Left cardiac atrium (tissue), 4 donors: ENCODE measurements at places on chromosomes 11 and 22. TPM values are rescaled to one million over a fixed set of nuclear protein-coding genes. Genes with fewer than 3 reads are reported as not detected.

DNA sequence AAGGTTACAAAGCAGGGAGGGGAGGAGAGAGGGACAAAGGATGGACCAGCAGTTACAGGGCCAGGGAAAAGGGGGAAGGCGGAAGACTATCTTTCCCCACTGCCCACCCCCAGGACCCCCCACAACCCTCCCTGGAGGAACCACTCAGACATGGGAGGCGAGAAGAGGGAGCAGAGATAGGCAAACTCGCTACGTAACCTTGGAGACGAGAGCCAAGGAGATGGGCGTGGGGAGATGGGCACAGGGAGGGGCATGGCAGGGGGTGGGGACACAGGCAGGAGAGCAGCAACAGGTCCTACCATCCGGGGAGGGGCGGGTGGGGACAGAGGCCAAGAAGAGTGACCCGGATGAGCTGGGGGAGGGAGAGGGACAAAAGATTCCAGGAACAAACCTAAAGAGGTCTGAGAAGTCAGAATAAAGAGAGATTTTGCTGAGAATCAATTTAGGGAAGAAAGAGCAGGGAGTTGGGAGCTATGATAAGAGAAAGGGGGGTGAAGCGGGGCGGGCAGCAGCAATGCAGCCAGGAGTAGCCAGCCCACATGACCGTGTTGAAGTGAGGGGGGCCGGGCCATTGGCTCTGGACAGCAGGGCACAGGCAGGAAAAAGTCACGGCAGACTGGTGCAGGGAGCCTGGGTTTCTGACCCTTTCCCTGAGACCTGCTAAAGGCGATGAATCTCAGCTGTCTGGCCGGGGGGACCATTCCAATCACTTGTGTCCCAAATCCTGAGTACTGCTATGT, 128.4 kb downstream of the BUD13 start:
- no peak for DNase-seq

DNA sequence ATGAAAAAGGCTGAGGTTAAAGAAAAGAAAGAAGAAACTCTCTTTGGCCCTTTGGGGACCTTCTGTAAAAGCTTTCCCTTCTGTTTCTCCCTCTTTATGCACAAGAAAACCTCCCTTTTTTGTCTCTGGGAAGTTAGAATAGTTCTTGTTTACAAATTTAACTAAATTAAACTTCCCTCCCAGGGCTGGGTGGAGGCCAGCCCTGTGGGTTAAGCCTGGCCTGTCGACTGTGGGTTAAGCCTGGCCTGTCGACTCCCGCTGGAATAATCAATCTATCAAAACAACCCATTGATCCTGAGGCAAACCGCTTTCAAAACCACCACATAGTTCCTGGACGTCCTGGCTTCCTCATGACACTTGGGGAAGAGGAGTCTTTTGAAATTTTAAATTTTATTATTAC, 1.2 kb upstream of the DRG1 start:
- DNase-seq = no peak

JAM3 gene
- total RNA-seq = 31.0 TPM

GRCh38 chr11:8910649-8911026, 351 bp upstream of the AKIP1 start:
- no peak for DNase-seq

DNA sequence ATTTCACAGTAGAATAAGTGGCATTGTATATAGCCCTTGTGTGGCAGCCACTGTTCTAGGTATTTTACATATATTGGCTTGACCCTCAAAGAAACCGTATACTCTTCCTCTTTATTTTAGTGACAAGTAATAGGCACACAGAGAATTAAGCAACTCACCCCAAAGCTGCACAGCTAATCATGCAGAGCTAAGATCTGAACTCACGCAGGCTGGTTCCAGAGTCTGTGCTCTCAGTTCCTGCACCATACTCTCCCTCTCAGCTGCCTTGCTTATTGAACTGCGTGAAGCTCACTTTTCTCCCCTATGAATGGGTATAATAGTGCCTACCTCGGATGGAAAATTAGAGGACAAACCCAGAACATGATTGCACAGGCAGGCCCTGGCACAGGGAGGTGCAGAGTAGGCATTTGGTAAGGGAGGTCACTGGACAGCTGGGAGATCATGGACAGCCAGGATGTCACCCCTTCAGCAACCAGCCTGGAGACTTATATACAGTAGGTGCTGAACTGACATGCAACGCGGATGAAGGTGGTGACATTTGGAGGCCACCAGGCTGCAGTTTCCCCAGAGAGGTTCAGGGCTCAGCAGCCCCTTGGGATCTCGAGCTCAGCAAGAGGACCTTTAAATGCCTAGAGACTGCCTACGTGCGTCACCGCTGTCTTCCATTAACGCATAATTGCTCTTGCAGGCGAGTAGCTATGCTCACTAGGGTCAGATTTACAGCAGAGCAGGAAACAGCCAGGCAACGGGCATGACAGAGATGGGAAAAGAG, 78.4 kb upstream of the TP53I11 start:
- no peak for DNase-seq

OR9G1 gene
- not detected for total RNA-seq

DNA sequence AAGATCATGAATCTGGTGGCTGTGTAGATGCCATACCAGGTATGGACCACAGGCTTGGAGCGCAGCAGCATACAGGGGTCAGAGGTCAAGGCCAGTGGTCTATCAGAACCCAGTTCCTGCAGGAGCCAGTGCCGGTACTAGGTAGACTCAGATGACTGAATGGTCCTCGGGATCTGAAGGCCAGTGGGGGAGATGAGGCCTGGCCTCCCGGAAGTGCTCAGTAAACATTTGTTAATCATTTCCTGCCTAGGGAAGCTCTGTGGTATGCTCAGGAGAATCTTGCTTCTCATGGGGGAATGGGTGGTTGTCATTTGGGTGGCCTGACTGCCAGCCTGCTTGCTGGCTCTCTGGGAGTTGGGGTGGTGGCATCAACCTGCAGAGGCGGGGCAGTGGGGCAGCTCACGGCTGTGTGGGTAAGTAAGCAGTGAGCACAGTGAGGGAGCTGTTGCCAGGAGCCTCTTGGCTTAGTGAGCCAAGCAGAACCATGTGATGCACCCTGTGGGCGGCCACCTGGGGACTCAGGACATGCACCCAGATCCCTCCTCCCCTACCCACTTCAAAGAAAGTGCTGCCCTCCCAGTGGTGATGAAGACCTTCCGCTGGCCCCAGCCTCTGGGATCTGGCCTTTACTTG, 33.0 kb downstream of the PTPRJ start:
- DNase-seq = no peak

ARHGAP8 gene
- 0.32 TPM for total RNA-seq

DNA sequence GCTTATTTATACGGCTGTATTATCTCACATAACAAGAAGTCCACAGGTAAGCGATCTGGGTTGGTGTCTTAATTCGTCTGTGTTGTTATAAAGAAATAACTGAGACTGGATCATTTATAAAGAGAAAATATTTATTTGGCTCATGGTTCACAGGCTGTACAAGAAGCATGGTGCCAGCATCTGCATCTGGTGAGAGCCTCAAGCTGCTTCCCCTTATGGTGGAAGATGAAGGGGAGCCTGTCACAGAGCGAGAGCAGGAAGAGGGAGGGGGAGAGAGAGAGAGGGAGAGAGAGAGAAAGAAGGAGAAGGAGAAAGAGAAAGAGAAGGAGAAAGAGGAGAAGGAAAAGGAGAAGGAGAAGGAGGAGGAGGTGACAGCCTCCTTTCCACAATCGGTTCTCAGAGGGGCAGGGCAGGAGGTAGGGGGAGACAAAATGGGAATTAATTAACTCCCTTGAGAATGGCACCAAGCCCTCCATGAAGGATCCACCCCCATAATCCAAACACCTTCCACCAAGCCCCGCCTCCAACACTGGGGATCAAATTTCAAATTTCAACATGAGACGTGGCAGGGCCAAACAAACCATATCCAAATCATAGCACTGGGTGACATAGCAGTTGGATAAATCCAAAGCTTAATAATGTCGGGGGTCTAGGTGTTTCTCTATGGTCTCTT, 15.0 kb upstream of the TRIM44 start:
- no peak for DNase-seq

DNA sequence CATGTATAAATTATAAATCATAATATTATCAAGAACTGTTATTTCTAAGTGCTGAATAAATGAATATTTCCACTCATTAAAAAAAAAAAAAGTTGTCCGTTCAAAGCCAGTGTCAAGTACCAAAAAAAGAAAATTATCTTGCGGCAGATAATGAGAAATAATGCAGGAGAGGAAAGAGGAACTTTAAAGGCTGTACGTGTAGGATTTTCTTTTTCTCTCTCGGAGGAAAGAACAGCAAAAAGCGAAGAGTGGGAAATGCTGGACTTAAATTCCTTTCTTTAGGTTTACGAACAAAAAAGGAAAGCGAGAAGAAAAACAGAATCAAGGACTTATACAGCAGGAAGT, 999 bp upstream of the CCDC83 start:
- no peak for DNase-seq

- no peak for DNase-seq
Measured at GRCh38 chr11:134145715-134146114, 76.8 kb downstream of the JAM3 start.

- no peak for DNase-seq
Measured at GRCh38 chr22:27991586-27992293, 72.7 kb upstream of the PITPNB start.

LRRC10B gene
- 0.74 TPM for total RNA-seq

- no peak for DNase-seq
Measured at GRCh38 chr11:76592025-76592914, 78.3 kb downstream of the LRRC32 start.

DNA sequence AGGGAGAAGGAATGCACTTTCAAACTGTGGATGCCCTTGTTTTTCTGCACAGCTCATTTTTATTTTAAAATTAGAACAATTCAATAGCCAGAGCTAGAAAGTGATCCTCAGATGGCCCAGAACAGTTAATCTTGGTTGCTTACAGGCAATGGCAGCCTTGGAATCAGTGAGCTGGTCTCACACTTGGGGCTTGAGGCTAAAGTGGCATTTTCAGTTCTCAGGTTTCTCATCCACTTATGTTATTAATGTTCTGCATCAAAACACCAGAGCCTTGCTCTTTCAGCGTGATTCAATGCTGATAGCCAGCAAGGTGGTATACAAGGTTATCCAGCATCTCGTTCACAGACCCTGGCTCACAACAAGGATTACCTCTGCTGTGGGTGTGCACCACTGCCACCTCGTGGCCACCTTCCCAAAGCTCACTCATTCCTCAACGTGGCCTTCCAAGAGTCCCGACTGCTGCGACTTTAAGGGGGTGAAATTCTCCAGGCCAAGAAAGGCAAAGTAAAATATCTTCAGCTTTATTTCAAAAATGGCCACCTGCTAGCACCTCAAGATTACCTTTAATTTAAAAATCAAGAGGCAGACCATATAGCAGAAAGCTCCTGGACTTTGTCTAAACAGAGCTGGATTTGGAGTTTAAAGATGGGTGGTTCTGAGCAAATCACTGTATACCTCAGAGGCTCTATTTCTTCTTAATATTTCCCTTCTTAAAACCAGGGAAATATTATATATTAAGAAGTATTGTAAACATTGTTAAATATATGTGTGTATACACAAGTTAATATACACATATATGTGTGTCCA, 34.2 kb upstream of the FSHB start:
- DNase-seq = peak; percentile 69

GRCh38 chr22:46012881-46013281, 35.9 kb upstream of the WNT7B start:
- peak; percentile 28 for DNase-seq

- no peak for DNase-seq
Measured at GRCh38 chr11:84419616-84420015, 1133.4 kb upstream of the CCDC90B start.

- DNase-seq = no peak
Measured at GRCh38 chr11:80188076-80188627, 747.3 kb upstream of the TENM4 start.

DNA sequence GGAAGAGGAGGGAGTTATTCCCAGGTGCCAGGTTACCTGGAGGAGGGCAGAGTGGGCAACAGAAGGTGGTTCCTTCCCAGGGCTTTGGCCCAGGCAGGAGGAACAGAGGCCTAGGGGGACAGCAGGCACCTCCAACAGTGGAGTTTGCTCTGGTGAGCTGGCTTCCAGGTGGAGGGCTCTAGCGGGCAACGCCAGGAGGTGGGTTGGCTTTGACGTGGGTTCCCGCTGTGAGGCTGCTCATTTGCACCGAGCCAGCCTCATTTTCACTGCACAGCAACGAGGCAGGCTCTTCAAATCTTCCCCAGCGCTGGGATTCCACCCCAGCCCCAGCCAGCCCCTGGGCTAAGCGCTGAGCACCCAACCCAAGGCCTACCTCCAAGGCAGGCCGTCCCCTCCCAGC, 8.1 kb downstream of the IGSF9B start:
- DNase-seq = no peak

CYB5R2 gene
- total RNA-seq = 3.3 TPM

- no peak for DNase-seq
Measured at GRCh38 chr11:6333095-6333494, 12.8 kb upstream of the CAVIN3 start.

DNA sequence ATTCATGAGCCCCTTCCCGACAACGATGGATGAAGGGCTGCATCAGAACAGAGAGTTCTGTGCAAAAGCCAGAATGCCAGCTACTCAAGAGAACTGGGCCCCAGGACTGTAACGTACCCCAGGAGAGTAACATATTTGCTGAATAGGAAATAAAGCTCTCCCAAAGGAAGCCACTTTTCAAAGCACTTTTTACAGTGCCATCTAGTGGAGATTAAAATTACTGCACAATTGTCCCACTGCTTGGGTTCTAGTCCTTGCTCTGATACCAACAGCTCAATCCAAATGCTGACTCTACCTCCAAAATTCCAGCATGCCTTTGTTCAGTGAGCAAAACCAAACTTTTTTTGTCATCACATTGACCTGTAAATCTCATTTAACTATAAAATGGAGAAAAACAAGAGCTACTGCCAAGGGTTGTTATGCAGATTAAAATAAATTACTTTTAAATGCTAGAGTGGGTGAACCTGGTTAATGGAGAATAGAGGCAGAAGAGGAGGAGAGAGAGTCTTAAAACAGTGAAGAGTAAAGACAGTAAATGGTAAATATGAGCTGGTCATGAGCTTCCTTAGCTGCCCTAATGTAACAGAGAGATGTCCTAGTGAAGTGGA, 87.6 kb upstream of the FSHB start:
- DNase-seq = no peak

DCDC1 gene
- 0.13 TPM for total RNA-seq

- DNase-seq = peak; percentile 68
Measured at GRCh38 chr22:24503137-24503842, 8.2 kb downstream of the UPB1 start.

DNA sequence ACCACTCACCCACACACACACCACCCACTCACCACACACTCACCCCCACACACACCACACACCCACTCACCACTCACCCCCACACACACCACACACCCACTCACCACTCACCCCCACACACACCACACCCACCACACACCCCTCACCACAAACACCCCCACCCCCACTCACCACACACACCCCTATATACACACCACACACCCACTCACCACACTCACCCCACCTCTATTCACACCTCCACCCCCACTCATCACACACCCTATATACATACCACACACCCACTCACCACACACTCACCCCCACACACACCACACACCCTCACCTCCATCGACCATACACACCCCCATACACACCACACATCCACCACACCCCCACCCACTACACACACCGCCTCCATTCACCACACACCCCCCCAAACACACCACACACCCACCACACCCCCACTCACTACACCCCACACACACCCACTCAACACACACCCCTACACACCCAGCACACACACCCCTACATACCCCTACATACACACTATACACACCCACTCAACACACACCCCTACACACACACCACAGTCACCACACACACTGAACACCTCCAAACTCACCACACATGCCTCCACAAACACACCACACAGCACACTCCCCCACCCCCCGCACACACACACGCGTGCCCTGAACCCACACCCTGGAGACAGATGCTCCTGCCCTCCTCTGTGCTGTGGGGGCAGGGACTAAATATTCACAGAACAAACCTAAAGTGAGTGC, 19.0 kb upstream of the TTLL12 start:
- DNase-seq = no peak

OR51B2 gene
- total RNA-seq = not detected
